ENCODE measurements at places on chromosomes 12 and 14.

DNA sequence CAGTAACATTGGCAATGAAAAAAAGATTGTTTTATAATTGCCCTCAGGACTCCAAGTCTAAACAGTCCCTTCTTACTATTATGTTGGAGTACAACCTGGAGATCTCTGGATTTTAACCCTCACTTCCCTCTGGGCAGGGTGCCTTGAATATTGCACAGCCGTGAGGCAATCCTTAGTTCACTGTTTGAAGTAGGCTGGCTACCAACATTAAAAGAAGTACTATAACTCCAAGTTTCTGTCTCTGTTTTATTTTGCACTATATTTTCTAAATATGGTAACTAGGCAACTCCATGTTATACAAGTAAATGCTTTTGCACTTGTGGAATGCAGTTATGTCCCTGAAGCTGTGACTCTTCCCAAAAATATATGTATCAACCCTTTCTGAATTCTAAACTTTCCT is 490.7 kb downstream of the EGLN3 start:
- DNase-seq: no peak

DNA sequence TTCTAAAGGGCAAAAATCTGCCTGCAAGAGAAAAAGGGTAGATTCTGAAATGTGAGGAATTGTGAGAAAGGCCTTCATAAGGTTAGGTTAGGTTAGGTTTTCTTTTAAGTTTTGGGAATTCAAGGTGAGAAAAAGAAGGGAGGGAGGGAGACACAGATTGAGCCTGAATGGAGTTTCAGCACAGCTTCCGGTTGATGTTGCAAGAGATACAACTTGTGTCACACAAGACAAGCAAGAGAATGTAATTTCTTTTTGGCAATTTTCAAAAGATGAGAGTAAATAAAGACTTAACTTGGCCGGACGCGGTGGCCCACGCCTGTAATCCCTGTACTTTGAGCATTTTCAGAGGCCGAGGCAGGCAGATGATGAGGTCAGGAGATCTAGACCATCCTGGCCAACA is 63.8 kb downstream of the CPSF2 start:
- DNase-seq: no peak

- no peak for DNase-seq
These were observed 100.5 kb downstream of the VEZT start for GRCh38 chr12:95318071-95318545.

DNA sequence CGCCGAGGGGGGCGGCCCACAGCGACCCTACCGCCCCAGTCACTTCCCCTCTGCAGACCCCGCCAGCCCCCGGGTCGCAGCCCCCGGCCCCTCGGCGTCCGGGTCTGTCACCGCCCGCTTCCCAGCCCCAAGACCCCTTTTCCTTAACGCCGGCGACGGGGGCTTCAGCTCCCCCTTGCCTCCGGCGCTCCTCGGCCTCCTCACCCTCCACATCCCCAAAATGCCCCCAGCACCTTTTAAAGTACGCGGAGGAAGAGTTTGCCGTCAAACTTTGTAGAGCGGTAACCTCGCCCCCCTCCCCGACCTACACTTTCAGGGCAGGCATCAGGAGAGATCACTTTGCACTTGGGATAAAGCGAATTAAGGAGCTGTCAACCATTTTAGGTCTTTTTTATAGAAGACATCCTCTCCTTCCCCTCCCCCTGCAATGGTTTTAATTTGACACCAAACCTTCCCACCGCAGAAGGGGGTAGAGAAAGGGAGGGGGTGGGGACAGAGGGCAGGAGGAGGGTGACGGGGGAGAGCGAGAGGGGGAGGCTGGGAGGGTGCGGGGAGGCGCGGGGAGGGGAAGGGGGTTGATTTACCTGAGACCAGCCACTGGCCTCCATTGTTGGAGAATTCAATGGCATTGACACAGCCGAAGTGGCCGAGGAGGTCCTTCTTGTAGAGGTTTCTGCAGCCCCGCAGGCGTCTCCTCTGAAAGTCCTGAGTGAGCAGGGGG is 578 bp downstream of the DCAF5 start:
- no peak for DNase-seq

DNA sequence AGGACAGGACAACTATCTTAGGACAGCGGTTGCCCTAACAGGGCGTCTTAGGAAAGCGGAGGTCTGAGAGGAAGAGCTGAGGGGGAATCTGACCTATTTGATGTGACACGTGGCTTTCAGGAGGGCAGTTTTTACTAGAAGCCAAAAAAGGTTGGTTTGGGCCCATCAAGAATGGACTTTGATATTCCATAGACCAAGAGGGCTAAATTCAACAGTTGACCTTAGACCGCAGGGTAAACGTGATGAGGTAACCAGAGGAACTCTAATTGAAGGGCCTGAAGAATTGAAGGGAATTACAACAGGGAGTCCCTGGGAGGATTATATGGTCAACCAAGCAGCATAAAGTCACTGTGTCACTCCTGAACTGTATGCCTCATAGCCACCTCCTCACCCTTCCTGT is 11.5 kb downstream of the C1S start:
- no peak for DNase-seq

DNA sequence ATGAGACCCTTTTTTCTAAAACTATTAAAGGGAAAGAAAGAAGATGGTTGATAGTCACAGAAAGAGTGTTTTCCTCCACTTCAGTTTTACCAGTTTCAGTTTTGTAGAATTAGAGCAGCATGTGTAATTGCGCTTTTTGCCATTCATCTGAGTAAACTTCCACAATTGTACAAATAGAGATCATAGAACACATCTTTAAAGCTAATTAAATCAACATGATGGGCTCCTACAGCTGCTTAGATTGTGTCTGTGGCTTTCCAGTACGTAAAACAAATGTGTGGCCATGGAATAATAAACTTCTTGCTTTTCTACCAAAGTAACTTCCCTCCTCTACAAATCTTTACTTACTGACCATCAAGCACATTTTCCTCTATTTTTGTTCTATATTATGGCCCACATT is 84.2 kb upstream of the LRIG3 start:
- no peak for DNase-seq

- no peak for DNase-seq
These were observed 85.9 kb downstream of the PTGER2 start for GRCh38 chr14:52399921-52400595.

DNA sequence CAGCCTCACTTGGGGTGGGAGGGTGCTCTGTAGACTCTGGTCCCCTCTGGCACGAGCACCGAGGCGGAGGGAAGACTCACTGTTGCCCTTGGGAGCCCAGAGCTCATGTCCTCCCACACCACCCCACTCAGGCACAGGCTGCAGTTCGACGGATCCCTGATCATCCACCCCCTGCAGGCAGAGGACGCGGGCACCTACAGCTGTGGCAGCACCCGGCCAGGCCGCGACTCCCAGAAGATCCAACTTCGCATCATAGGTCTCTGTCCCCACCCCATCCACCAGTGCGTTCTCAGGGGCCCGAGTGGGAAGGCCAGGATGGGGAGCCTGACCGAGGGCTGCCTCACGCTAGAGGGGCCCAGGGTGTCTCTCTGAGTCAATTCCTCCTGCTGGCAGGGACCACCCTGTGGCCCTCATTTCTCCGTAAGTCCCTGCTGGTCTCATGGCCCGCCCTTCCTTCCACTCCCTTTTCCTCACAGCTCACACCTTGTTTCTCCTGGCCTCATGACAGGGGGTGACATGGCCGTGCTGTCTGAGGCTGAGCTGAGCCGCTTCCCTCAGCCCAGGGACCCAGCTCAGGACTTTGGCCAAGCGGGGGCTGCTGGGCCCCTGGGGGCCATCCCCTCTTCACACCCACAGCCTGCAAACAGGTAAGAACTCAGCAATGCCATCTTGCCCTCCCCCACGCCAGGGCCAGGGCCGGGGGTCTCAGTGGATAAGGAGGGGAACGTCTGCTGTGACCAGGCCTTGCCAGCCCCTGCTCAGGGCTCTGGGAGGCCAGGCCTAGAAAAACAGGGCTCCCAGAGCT is 27.0 kb downstream of the PAPLN start:
- DNase-seq: no peak

- DNase-seq: no peak
These were observed 905.0 kb upstream of the ATXN7L3B start for GRCh38 chr12:73632661-73633060.

DNA sequence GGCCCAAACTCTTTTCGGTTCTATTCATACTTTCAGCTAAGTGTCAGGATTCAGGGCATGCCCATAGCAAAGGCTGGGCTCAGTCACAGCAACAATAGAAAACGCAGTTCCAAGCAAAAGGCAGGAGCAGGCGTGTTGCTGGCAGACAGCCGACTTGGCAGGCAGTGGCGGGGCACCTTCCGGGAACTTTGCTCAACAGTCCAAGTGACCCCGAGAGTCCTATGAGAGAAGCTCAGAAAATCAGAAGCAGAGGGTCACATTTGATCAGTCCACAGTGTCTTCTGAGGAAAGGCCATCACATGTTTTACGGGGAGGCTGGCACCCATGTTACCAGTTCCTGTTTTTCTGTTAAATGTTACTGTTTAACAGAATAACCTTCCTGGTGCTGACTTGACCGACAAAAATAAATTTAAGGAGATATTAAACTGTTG is 115.0 kb downstream of the DACT1 start:
- peak; percentile 20 for DNase-seq

GRCh38 chr12:123269896-123270213 is 1.8 kb downstream of the CDK2AP1 start:
- DNase-seq: peak; percentile 35

DNA sequence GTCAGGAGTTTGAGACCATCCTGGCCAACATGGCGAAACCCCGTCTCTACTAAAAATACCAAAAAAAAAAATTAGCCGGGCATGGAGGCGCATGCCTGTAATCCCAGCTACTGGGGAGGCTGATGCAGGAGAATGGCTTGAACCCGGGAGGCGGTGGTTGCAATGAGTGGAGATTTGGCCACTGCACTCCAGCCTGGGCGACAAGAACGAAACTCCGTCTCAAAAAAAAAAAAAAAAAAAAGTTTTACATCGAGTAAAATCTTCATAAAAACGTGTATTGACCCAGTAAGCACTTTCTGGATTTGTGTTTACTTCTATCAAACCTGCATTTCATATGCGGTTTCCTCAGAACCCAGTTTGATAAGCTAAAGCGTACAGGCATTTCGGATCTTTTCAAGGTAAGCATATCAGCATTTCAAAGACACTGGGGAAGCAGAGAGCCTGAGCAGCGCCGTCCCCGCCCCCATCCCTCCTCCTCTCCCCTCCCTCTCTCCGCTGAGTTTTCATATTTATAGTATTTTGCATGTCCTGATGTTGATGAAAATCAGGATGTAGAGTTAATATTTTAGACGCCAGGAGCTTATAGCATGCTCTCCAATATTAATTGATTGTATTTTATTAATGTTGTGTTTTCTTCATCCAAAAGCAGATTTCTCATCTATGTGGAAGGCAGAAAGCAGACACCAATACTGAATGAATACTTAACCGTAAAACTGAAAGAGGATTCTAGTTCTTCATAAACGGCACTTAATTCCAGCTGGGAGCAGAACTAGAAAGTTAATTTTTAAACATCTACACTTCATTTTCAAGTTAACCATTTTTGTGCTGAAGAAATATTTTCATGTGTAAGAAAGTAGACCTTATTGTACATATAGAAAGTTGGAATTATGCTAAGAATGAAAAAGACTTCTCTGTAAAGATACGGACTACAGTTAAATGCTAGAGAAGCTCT is 9.2 kb upstream of the HIP1R start:
- no peak for DNase-seq

DNA sequence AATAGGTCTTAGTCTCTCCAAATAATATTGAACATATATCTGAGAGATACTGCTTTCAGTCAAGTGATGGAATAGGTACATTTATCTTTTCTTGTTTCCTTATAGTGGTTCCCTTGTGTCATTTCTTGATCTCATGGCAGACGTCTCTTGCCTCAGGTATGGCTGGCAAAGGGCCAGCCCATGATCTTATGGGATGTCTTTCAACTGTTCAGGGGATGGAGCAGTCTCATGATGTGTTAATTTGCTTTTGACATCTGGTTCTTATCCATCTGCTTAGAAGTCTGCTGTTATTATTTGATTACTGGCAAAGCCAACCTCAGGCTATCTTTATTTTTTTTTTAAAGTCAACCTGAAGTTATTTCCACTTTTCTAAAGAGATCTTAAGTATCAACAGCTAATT is 262.9 kb downstream of the TMEM117 start:
- no peak for DNase-seq

- no peak for DNase-seq
These were observed 28.5 kb downstream of the PAWR start for GRCh38 chr12:79662046-79662811.

DNA sequence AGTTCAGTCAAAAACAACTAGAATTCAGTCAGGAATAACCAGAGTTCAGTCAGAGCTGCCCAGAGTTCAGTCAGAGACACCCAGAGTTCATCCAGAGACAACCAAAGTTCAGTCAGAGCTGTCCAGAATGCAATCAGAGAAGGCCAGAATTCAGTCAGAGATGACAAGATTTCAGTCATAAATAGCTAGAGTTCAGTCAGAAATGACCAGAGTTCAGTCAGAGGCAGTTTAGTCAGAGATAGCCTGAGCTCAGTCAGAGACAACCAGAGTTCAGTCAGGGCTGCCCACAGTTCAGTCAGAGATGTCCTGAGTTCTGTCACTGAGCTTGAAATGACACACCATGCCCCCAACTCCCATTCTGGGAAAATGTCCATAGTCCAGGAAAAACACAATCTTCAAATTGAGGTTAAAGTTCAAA is 1102.8 kb downstream of the BCL11B start:
- DNase-seq: no peak

GRCh38 chr14:87690076-87690613 is 302.8 kb downstream of the GALC start:
- no peak for DNase-seq

- DNase-seq: no peak
These were observed 48.8 kb upstream of the SLCO1C1 start for GRCh38 chr12:20646239-20646827.

DNA sequence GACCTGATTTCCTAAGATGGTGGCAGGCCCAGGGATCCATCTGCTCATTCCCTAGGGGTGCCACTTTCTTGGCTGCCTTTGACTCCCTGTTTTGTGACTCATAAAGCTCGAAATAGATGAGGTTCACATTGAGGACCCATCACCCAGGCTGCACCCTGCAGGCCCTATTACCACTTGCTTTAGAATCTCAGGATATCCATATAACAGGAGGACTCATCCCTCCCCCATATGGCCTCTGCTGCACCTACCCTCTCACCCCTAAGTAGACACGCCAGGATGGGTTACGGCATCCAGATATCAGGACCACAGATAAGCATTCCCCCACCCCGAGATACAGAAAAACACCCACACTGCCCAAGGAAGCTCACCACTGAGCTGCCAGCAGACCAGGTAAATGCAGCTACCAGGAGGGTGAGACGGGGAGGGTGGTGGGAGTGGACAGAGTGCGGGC is 155.7 kb downstream of the DPF3 start:
- no peak for DNase-seq

DNA sequence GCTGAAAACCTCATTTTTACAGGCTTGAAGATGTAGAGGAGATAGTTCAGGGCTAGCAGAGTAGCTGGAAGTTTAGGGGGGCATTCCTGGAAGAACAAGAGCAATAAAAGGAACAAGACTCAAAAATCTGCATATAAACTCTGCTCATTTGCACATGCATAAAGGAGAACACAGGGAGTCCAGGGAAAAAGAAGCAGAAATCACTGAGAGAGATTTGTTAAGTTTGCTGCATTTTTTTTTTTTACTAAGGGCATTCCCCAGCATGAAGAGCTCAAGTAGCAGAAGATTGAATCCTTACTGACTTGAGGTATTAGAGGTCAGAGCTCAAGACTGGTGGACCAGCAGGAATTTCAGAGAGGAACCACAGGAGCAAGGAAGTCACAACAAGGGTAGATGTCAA is 28.2 kb upstream of the BCL11B start:
- no peak for DNase-seq

All from nucleus accumbens (tissue), 56 donors.